ENCODE measurements at places on chromosomes 13 and 19.

GRCh38 chr19:17966550-17967256 is at the start of gene KCNN1:
TSS of gene KCNN1 (plus strand) at chr19:17967107. CDS start at chr19:17973889, 6,782 bp downstream.
- no peak for DNase-seq

GRCh38 chr13:56861476-56861875 is 279.2 kb upstream of the PRR20A start:
- DNase-seq, result no peak

DNA sequence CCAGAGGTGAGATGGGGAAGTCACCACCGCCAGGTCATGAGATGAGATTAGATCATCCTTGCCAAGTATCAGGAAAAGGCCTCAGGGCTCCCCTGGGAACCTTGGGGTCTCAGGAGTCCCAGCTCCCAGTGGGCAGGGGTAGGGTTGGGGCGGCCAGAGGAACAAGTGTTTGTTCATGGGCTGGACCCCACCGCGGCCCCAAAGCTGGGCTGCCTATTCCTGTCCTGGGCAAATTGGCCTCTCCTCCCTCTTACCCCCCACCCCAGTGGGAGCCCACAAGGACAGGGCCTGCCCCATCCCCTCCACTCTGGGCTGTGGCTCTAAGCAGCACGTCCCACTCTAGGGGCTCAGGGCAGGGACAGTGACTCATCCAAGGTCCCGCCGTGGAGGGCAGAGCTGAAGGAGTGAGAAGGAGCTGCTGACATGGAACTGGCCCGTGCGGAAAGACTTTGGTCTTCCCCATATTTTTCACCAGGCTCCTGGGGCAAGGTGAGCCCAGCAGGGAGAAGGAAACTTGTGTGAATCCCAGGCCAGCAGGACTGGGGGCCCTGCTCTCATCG is 4.0 kb upstream of the HCN2 start:
- no peak for DNase-seq

- DNase-seq, result no peak
Observed at GRCh38 chr13:74040200-74040599, 94.0 kb downstream of the KLF12 start.

GRCh38 chr13:50994651-50995050 is 85.1 kb downstream of the RNASEH2B start:
- DNase-seq, result no peak

GRCh38 chr13:85549819-85550218 is 249.4 kb downstream of the SLITRK6 start:
- DNase-seq, result no peak

- DNase-seq, result peak; percentile 2
Observed at GRCh38 chr13:31930901-31931522, 100.6 kb upstream of the FRY start.

DNA sequence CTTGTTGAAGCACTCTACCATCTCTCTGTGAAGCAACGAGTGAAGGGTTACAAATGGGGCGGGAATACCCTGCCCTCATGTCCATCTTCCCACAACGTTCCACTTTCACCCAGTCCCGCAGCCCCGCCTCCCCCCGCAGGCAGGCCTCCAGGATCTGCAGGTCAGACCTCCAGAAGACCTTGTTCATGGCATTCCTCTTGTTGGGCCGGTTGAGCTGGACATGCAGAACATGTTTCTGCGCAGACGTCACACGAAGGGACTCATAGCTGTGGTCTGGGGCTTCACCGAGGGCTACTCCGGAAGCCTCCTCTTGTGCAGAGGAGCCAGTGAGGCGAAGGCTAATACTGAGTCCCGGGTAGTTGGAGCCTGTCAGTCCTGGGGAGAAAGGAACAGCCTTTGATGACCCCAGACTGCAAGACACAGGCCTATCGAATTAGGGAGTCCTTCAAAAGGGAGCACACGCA is 420 bp downstream of the ECH1 start:
- DNase-seq, result peak; percentile 10

- DNase-seq, result peak; percentile 21
Observed at GRCh38 chr19:47190167-47190727, 40.8 kb downstream of the BBC3 start.
